ENCODE measurements at places on chromosomes 3 and 15. TPM values are rescaled to one million over a fixed set of nuclear protein-coding genes. Genes with fewer than 3 reads are reported as not detected.

OR4M2 gene
- total RNA-seq: not detected

NRG4 gene
- 0.35 TPM for total RNA-seq

LYZL4 gene
- not detected for total RNA-seq

TMEM41A gene
- 21.0 TPM for total RNA-seq

IGSF10 gene
- 0.63 TPM for total RNA-seq

TWF2 gene
- 59.9 TPM for total RNA-seq

SAXO2 gene
- 3.2 TPM for total RNA-seq

GOLGA8G gene
- total RNA-seq: not detected

SCAANT1 gene
- total RNA-seq: not detected

GOLGA8S gene
- total RNA-seq: 0.60 TPM

EAF2 gene
- total RNA-seq: 13.9 TPM

TP63 gene
- 1.1 TPM for total RNA-seq

NR2F2 gene
- 191 TPM for total RNA-seq

ZIC1 gene
- not detected for total RNA-seq

ITGA11 gene
- total RNA-seq: 11.1 TPM

CD200R1 gene
- total RNA-seq: 2.2 TPM

ALDH1L1 gene
- 60.0 TPM for total RNA-seq

MME gene
- 8.4 TPM for total RNA-seq

NDUFB5 gene
- total RNA-seq: 102 TPM

TRAK1 gene
- 41.0 TPM for total RNA-seq

A4GNT gene
- not detected for total RNA-seq

AADAC gene
- not detected for total RNA-seq

All from kidney (tissue), 22 donors.